ENCODE measurements at places on chromosomes 2 and 18. TPM values are rescaled to one million over a fixed set of nuclear protein-coding genes. Genes with fewer than 3 reads are reported as not detected.

Gene C2orf66
- total RNA-seq, result not detected

Gene ALPI
- total RNA-seq, result not detected

DNA sequence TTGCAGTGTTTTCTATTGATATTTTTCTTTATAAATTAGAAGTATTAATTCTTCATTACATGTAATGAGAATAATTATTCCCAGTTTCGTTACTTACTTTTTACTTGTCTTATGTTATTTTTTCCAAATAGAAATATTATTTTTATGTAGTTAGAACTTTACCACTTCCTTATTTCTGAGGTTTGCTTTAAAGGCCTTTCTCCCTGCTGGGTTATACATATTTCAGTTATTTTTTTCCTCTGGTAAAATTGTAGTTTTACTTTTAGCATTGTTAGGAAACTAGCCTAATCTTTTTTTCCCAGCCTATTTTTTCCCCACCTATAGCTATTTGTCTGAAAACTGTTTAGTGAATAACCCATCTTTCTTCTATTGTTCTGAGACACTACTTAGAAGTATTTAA lies 17.1 kb downstream of the RNF144A start:
- DNase-seq, result no peak

DNA sequence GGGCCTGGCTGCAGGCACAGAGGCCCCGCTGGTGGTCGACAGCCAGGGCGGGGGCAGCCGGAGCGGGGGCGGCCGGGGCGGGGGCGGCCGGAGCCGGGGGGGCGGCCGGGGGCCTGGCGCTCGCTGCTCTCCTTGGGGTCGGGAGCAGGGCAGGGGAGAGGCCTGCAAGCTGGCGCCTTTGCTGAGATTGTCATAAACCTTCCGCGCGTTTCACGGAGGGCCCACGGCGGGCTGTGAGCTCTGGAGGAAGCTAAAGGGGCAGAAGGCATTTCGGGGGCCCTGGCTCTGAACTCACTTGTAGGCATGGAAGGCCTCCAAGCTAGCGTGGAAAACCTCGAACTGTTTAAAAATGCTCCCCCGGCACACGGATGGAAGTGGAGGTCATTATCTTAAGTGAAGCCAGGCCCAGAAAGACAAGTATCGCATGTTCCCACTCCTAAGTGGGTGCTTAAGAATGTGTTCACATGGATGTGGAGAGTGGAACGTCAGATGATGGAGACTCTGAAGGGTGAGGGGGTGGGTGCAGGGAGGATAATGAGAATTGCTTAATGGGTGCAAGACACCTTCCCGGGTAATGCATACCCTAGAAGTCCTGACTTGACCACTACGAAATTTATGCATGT lies 629 bp downstream of the PRELID3A start:
- peak; percentile 54 for DNase-seq

DNA sequence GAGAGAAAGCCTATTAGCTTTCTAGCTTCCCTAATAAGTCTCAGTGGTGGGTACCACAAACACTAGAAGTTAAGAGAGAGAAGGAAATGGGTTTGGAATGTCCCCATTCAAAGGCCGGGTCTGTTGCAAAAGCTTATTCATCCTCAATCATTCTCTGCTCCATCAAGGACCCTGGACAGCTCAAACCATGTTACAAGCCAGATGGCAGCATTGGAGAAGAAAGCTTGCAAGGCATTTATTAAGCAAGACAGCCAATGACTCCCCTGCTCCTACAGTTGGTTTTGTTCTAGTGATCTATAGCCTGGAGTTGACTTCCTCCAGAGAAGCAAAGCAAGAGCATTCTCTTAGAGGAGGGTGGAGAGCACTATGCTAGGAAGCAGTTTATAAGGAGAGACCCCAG lies 86.9 kb upstream of the LMAN1 start:
- no peak for DNase-seq

GRCh38 chr2:105393373-105394055 lies 5.3 kb downstream of the FHL2 start:
- peak; percentile 74 for DNase-seq

GRCh38 chr2:237244178-237244577 lies 158.5 kb downstream of the COPS8 start:
- DNase-seq, result no peak

Data from cardiac septum (tissue), 1 donor.